ENCODE measurements at places on chromosomes 11 and 22.
A peak's percentile ranks its signal among the peaks of the same experiment; 100 is the strongest.

DNA sequence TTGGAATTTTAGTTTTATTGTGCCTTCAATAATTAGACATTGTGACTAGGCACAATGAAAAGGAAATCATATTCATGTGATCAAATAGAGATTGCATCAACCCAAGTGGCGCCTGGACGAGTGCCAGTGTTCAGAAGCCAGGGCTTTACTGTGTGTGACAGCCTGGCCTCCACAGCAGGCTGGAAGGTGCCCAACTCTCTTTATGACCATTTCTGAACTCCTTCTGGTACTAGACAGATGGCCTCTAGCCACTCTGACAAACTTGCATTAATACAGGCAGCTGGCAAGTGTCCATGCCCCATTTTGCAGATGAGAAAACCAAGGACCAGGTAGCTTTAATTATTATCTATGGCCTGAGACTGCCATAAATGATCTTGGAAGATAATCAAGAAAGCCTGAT, 8.3 kb upstream of the POU2AF1 start:
- peak; percentile 22 for DNase-seq

DNA sequence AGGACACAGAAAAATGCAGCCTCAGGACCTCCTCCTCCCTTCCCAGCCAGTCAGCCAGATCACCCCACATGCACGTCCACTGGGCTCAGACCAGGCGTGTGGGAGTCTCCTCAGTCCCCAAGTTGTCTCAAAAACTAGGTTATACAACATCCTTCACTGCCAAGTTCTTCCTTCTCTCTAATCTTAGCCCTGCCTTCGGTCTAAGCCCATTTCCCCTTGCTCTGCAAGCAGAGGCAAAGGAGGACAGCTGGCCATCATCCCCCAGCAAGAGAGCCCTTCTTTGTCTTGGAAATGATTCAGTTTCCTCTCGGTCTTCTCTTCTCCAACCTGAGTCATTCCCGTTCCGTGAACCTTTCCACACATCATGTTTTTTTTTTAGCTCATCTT, 14.0 kb upstream of the NRGN start:
- no peak for DNase-seq

- DNase-seq, result peak; percentile 28
Observed at GRCh38 chr11:12066799-12067508, 43.4 kb upstream of the MICAL2 start.

- DNase-seq, result peak; percentile 40
Observed at GRCh38 chr22:23237841-23238240, 57.5 kb downstream of the BCR start.

DNA sequence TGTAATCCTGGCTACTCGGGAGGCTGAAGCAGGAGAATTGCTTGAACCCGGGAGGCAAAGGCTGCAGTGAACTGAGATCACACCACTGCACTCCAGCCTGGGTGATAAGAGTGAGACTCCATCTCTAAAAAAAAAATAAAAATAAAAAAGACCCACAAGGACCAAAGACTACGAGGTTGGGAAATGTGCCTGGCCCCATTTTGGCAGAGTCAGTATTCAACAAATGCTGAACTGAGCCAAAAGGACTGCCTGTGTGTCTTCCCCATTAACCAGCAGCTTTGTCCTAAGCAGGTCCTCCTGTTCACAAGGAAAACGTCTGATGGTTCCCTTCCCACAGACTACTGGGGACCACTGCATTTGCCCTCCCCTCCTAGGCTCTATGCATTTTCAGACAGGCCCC, 27.6 kb downstream of the ADORA2A start:
- DNase-seq, result no peak

DNA sequence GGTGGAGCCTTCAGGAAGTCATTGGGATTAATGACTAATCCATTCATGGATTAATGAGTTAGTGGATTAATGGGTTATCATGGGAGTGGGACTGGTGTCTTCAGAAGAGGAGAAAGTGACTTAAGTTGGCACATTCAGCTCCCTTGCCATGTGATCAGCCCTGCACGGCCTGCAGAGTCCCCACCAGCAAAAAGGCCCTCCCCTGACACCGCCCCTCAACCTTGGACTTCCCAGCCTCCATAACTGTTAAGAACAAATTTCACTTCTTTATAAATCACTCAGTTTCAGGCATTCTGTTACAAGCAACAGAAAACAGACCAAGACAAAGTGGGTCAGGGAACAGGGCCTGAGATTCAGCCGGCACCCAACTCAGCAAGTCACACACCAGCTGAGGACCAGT, 85.3 kb downstream of the MICAL3 start:
- DNase-seq, result no peak

GRCh38 chr11:75022759-75023396, 34.1 kb downstream of the NEU3 start:
- DNase-seq, result peak; percentile 94

- DNase-seq, result no peak
Observed at GRCh38 chr22:28891156-28891733, 7.9 kb downstream of the ZNRF3 start.

- DNase-seq, result no peak
Observed at GRCh38 chr11:20623252-20623651, 23.8 kb downstream of the SLC6A5 start.

- DNase-seq, result no peak
Observed at GRCh38 chr11:36465449-36466163, 44.5 kb downstream of the TRAF6 start.

GRCh38 chr11:34468209-34468841, 29.6 kb downstream of the CAT start:
- no peak for DNase-seq

DNA sequence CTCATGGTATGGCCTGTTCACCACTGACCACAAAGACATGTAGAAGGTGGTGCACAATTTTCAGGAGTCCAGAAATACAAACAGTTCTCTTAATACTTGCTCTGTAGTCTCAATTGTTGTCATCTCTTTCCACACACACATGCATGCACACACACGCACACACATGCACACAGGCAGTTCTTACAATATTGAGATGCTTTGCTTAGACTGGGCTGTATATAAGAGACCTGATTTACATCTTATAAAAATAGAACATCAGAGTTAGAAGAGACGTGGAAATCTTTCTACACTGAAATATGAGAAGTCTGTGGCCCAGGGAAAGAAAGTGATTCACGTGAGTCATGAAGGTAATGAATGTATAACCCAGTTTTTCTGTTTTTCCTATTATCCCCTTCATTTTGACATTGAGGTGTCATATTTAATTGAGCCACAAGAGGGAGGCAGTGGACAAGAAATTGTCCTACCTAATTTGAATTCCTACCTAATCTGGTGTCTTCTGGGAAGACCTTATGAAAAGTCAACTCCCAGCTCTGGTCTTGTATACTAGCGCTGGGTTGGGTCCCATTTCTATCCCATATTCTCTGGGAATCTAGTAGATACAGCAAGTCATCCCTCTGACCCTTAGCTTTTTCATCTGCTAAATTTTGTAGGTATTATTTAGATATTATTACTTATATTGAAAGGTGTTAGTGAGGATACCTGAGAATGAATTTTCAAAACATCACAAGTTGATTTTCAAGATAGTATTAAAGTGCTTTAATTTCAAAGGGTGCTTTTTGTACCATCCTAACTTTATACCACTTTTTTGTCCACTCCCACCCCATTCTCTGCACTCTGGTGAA, 14.9 kb upstream of the MS4A4A start:
- no peak for DNase-seq

DNA sequence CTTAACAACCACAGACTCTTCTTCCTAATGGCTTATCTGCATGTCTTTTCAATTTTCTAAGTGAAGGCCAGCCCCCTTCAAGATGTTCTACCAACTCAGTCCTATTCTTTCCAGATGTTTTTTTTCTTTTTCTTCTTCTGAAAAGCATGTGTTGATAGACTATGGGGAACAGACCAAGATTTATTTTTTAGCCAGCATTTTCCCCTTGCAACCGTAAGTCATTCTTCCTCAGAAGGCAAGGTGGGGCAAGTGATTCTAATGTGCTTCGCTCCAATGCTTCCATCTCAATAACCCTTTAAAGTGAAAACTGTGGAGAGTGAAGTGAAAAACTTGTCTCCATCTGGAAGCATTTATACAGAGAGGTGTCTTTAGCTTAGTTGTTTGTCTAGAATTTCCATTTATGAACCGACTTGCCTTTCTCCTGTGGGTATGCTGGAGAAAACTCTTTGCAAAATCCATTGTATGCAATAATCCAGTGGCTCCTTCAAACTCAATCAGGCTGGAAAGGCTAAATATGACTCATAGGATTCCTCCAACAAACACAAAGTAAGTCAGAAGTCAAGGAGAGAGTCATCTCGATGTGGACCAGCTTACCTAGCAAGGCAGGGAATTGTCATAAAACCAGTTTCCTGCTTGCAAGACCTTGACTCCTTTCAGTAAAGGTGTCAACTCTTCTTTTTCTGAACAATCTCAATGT, 83.7 kb downstream of the MAML2 start:
- DNase-seq, result no peak

- no peak for DNase-seq
Observed at GRCh38 chr22:48819232-48819631, 1008.4 kb downstream of the BRD1 start.

Data from head of caudate nucleus (tissue), 42 donors.